ENCODE measurements at places on chromosomes 11 and 22.

DNA sequence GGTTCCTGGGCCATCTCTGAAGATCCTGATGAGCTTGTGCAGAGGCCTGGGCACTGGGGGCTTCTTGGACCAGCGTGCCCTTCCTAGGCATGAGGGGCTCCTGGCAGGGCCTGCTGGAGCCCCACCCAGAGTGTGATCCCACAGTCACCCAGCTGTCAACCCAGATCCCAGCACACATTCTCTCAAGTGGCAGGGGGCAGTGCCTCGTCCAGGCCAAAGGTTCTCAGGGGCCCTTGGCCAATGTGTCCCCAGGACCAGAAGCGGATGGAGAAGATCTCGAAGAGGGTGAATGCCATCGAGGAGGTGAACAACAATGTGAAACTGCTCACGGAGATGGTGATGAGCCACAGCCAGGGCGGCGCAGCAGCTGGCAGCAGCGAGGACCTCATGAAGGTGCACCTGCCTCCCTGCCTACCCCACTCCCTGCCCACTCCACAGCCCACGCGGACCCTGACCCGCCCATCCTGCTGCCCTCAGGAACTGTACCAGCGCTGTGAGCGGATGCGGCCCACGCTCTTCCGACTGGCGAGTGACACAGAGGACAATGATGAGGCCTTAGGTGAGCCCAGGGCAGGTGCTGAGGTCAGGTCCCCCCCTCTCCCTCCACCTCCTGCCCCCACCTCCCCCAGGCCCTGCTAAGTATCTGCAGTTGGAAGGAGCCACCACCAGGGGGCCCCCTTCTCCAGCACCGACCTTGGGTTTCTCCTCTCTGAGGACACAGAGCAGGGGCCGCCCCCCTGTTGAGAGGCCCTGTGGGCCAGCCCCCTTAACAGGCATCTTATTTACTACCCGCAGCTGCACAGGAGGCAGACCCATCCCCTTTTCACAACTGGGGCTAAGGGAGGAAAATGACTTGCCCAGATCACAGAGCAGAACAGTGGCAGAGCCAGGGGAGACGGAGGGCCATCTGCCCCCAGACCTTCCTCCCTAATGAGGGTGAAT, 14.7 kb downstream of the GGA1 start:
- peak; percentile 85 for DNase-seq

DNA sequence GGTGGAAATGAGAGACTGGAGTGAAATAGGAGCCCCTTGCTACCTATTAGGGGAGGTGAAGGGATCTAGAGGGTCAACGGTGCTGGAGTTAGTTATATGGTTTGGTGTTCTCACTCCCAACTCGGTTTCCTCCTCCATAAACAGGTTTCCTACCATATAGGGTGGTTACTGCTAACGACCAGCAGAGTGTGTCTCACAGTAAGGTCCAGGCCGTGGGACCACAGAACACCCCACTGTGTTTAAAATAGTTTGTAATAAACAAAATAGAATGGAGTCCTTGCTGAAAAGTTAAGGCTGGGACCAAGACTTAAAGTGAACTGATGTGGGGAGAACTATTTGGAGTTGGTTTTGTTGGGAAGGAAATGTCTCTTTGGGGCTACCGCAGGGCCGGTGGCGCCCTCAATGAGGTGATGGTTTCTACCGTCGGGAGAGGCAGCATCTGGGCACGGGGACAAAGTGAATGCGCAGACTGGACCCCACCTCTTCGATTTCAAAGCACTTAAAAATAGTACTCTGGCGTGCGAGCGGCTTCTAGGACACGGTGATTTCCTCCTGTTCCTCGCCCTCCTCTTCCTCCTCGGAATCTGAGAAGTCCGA, 4.5 kb downstream of the DBX1 start:
- no peak for DNase-seq

- no peak for DNase-seq
Observed at GRCh38 chr22:42076764-42077485, 2.6 kb upstream of the SMDT1 start.

DNA sequence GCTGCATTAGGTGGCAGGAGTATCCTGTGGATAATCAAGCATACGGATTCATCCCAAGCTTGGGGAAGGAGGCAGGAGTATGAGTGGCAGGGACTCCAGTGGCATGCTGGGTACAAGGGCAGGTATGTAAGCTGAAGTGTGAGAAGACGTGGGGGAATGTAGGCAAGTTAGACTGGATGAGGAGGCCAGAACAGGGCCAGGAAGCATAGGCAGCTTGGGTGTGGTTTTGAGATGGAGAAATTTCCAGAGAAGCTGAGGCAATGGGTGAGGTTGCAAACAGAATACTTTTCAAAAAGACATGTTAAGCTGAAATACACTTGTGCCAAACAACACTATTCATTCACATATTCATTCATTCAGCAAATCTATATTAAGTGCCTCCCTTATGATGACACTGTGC, 43.1 kb upstream of the AMOTL1 start:
- no peak for DNase-seq

DNA sequence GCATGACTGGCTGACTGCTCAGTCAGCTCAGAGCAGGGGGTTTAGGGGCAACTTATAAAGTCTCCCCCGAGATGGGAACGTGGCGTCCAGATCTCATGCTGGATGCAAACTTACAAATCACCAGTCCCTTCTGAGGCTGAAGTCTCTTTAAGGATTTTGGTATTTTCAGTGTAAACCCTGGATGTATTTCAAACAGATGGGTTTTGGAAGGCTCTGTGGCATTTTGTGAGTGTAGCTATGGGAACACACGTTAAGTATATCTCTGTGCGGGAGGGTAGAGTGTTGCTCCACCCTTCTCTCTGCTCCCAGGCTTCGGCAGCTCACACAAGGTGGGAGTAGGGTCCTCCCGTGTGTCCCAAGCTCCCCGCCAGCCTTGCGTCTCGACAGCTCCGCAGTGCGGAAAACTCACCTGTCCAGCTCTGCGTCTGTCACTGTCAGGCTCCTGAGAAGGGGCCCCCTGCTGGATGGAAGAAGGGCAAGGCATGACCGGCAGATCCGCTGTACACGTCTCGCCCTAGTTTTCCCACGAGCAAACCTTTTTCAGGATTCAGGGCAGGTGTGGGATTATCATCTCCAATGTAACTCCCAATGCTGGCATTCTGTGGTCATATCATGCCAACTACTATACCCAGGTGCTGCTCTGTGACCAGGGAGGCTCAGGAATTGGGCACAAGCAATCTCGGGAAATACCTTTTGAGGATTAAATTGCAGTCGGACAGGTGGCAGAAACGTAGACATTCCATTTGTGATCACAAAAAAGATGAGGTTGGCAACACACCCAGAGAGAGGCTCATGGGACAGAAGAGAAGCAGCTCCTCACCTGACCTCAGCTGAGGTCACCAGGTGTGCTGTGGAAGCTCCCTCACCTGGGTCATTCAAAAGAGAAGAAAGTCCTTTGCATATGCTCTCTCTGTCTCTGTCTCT, 313.9 kb upstream of the B3GAT1 start:
- DNase-seq, result no peak

GRCh38 chr11:102762361-102762767, 18.1 kb downstream of the MMP10 start:
- no peak for DNase-seq

DNA sequence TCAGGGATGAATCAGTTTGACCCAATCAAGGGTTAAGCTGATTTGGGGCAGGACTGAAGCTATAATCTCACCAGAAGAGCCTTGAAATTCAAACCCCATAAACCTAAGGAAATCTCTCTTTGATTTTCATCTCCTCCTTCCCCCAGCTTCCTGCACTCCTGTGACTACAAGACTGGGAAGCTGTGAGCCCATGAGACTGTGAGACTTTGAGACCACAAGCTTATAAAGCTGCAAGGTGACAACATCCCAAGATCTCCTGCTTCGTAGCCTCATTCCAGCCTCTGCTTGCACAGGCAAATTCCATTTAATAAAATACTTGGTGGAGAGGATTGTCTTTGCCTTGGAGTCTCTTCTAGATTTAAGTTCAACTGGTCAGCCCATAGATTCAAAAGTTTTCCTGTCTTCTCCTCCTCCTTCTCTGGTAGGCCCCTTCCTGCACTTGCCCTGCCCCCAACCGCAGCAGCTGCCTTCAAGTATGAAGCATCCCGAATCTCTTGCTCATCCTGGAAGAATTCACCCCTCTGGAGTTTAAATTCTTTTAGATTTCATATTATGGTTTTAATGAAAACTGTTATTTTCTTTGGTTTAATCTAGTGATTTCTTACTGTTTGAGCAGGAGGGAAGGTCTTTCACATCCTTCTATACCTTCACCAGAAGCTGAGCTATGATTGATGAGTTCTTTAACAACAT, 42.1 kb downstream of the PAMR1 start:
- no peak for DNase-seq

DNA sequence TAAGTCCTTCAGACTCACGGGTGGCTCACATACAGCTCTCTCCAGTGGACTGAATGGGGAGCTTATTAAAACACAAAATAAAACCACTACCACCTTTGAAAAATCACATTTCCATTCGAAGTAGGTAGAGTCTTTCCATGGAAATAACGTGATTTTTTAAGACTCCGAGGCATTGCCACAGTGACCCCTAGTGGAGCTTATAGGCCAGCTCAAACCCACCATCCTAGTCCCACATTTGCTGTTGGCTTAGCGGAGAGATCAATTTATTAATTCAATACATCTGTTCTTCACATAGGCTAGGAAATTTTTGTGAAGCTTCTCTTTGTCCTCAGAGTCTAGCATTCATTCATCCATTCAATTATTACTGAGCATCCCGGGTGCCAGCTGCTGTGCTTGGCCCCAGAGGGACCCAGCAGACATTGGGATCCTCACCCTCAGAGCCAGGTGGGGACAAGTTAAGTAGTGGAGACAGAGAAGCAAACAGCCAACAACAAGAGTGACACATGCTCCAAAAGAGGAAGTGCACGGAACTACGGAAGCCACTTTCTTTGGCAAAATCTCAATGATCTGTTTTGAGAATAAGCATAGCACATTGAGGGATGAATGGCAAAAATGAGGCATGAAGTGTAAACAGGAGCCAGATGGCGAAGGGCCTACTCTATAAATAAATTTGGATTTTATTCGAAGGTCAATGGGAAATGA, 10.2 kb upstream of the P4HA3 start:
- DNase-seq, result no peak

DNA sequence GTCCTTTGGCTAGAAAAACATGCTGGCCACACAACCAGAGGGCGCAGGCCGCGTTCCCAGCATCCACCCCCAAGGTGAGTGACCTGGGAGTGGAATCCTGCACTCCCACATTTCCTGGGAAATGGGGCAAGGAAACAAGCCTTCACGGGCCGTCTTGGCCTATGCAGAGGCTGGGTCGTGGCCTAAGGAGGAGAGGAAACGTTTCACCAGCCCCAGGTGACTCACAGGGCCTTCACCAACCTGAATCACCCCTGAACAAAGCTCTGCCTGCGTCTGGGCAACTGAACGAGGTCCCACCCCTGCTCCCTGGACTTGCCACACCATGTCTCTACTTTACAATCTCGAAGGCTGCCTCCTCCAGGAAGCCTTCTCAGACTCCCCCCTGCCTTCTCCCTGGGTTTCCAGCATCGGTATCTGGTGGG, 13.2 kb downstream of the MYH9 start:
- no peak for DNase-seq

DNA sequence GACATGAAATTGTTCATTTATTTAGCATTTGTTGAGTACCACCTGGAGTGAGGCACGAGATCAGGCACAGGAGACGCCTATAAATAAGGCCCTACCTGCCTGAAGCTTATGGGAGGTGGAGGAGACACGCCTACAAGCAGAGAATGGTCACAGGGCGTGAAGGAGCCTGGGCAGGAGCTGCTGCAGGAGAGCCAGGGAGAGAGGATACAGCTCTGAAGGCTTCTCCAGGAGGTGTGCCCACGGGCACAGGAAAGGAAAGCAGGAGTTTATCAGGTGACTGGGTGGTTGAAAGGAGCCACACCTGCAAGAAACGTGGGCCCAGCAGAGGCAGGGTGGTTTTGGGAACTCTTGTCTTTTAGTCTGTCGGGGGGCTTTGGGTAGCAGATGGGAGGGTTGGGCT, 70.3 kb downstream of the BMAL1 start:
- DNase-seq, result no peak

GRCh38 chr11:14258221-14258935, 100.6 kb downstream of the RRAS2 start:
- DNase-seq, result no peak

- DNase-seq, result no peak
Observed at GRCh38 chr11:11267312-11267711, 85.7 kb downstream of the CSNK2A3 start.

DNA sequence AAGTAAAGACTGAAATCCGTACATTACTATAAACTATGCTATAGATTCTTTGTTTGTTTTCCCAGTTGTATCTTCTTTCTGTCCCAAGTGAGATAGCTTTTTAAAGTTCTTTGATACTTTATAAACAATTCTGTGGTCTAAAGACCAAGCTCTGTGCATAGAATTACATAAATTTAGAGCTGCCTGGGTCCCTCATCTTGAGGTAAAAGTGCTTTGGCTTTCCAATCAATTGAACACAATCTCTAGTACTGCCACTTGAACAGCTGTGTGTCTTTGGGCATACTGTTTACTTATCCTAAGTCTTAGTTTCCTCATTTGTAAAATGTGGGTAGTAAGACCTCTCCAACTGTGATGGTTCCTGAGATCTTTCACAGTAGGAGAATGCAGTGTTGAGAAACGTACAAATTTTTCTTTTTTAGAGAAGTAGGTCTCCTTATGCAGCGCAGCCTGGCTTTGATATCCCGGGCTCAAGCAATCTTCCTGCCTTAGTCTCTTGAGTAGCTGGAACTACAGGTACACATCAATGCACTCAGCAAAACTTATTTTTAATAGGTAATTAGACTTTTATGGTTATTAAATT, 2.5 kb upstream of the EED start:
- DNase-seq, result no peak

DNA sequence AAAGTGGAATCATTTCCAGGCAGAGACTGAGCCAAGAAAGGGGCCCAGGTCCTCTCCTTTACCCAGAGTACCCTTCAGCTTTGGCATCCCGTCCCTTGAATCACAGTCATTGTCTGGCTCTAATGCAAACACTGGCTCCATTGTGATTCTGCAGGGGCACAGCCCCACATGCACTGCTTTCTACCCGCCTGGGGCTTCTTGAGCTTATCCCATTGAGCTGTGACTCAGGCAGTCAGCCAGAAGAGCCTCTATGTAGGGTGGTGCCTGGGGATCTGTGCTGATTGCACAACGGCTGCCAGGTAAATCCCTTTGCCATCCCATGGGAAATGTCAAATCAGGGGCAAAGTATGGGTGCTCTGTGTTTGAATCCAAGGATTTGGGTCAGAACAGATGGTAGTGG, 88.9 kb downstream of the RASSF10 start:
- no peak for DNase-seq

GRCh38 chr11:36339888-36340287, 43.8 kb downstream of the PRR5L start:
- no peak for DNase-seq
